ENCODE measurements at places on chromosomes 7 and 10. TPM values are rescaled to one million over a fixed set of nuclear protein-coding genes. Genes with fewer than 3 reads are reported as not detected.

The AKR1C4 gene
- polyA plus RNA-seq, result not detected

The CASD1 gene
- 18.3 TPM for polyA plus RNA-seq

The CTBP2 gene
- 16.6 TPM for polyA plus RNA-seq

The VGF gene
- 0.07 TPM for polyA plus RNA-seq

The CTAGE8 gene
- polyA plus RNA-seq, result 0.23 TPM

The STRA8 gene
- not detected for polyA plus RNA-seq
